ENCODE measurements at places on chromosomes 4 and X.

GRCh38 chr4:128355305-128355704, 67.7 kb upstream of the PGRMC2 start:
- no peak for DNase-seq

DNA sequence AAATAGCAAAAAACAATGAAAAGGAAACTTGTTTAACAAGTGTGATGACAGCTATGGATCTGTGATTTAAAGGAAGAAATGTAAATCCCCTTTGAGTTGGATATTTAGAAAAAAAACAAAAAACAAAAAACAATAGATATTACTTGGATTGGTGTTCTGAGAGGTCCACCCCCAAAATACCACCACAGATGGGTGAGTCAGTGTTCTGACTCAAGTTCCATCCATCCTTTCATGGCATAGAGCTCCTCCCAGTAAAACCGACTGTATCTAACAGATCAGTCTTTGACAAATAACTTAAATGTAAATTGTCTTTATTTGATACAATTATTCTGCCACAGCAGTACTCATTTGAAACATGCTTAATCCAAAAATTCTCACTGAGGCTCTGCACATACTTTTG, 27.4 kb downstream of the TMPRSS11B start:
- DNase-seq, result no peak

DNA sequence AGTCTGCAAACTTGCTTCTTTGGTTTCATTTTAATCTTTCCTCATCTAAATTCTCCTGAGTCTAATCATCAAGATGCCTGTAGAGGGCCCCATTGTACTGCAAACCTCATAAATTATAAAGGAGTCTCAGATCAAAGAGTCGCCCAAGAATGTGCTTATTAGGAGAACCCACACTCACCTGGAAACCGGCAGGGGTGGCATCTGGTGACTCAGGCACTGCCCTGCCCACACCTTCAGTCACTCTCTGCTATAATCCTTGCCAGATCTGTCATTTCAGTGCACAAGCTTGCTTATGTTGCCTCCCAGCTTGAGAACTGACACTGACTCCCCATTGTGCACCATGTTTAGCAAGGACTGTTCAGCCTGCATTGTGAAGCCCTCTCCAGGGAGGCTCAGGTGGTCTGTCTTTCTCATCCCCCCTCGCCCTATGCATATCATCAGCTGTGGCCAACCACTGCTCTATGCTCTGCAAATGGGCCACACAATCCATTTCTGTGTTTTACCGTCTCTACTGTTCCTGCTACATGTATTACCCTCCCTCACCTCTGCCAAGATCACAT, 12.4 kb downstream of the EPGN start:
- DNase-seq, result no peak

DNA sequence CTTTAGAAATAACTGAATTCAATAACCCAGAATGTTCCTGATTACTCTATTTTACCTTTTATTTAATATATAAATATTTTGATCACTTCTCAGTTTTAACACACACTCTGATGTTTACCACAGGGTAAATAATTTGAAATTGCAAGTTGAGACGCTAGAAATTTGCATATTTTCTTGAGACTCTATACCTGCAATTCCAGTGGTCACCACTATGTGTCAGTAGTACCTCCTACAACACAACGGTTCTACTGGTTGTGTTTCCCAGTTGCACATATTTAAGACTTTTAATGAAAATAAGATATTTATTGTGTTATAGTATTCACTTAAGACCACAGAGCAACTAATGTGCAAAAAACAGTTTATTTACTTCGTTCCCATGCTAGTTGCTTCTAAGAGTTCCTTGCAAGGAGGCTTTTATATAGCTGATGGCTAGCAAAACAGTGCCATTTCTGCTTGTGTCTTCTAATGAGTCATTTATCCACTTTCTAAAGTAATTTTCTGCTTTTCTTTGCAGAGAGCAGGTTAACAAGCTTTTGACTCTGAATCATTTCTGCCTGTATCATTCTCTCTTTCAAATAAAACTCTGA, 98.9 kb upstream of the PDLIM3 start:
- DNase-seq, result no peak

- no peak for DNase-seq
These were observed 262.2 kb upstream of the PABPC4L start for GRCh38 chr4:134463771-134464170.

DNA sequence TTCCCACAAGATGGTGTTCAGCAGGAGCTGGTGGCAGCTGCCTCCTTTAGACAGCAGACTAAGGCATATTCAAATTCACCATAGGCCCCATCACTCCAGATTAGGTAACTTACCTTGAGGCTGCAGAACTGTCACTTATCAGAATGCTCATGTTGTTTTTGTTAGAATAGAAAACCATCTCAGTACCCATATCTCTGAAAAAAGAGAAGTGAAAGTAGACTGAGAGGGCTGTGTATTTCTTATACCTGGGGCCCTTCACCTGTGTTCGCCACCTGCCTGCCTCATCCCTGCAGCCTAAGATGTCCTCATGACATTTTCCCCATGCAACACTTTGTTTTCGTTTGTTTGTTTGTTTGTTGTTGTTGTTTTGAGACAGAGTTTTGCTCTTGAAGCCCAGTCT, 32.9 kb upstream of the SPRY1 start:
- no peak for DNase-seq

GRCh38 chrX:49829016-49829415, at the start of gene PAGE4:
Gene PAGE4, plus strand, starts transcription at chrX:49829303. Its CDS starts 1,126 bp downstream, at chrX:49830429.
- DNase-seq, result no peak

GRCh38 chrX:109199726-109200125, 282.2 kb downstream of the GUCY2F start:
- no peak for DNase-seq

DNA sequence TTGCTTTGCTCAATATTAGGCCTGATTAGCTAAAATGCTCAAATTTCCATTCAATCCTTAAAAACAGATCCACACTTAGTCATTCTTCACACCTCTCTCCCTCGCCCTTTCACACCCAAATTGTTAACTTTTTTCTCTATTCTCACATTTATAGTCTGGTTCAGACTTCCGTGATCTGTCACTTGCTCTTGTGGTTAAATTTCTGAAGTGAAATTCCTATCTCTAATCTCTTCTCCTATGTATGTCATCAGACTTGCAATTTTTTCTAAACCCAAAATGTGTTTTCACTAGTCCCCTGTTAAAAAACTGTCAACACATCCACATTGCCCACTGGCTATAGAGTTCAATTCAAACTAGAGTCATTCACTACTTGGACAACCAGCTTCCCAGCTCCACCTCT, 63.2 kb downstream of the SNCA start:
- DNase-seq, result no peak

- no peak for DNase-seq
These were observed 123.4 kb downstream of the FAM13A start for GRCh38 chr4:88933414-88934160.

- DNase-seq, result peak; percentile 17
These were observed 18.7 kb upstream of the CXCL13 start for GRCh38 chr4:77586951-77587383.

DNA sequence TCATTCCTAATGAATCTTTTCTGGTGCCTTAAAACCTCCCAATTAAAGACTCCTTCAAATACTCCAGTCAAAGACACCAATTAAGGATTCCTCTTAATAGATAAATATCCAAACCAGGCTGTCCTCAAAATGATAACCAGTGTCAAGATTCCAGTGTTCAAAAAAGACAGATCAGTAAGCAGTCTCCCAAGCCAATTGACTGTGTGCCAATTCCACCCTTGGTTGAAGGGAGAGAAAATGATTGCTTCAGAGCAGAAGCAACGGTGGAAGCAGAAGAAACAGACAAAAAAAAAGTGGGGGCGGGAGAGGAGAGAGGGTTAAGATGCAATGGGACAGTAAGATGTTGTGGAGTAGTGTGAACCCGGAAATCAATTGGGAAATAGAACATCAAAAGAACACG, 216.0 kb upstream of the FTHL17 start:
- DNase-seq, result no peak

DNA sequence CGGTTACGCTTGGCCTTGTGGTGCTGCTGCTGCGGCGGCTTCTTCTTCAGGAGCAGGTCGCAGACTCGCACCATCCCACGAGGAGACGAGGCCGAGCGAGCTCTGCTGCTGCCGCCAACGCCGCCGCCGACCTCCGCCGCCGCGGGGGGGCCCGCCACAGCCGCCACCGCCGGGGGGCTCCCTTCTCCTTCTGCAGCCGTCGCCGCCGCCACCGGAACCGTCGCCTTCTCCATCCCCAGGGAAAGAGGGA, 237 bp downstream of the ANKRD17 start:
- DNase-seq, result no peak

Data from stimulated activated CD8-positive, alpha-beta memory T cell treated with anti-CD3 and anti-CD28 coated beads, Interleukin-2, amount 100 ng/mL, for 1 hour (primary cell).